ENCODE measurements at places on chromosomes 5 and 9.

GRCh38 chr5:73954381-73954780, 328.4 kb downstream of the ARHGEF28 start:
- DNase-seq: no peak

DNA sequence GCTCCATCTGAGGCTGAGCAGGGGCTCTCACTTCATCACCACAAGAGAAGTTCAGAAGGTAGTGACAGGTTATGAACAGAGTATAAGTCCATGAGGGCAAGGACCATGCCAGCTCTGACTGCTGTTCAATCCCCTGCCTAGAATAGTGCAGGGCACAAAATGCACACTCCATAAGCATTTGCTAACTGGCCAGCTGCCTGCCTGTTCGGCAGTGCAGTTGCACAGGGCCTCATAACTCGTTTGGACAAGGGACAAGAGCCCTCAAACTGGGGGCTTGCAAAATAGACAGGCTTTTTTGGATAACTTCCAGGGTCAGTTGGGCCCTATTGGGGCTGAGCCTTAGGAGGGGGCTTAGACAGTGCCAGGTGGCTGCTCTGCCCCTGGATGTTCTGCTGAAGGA, 21.1 kb downstream of the SPARC start:
- DNase-seq: no peak

- DNase-seq: peak; percentile 48
Measured at GRCh38 chr5:175377816-175378215, 66.2 kb downstream of the DRD1 start.

GRCh38 chr5:79653843-79654242, 35.8 kb upstream of the CMYA5 start:
- no peak for DNase-seq

DNA sequence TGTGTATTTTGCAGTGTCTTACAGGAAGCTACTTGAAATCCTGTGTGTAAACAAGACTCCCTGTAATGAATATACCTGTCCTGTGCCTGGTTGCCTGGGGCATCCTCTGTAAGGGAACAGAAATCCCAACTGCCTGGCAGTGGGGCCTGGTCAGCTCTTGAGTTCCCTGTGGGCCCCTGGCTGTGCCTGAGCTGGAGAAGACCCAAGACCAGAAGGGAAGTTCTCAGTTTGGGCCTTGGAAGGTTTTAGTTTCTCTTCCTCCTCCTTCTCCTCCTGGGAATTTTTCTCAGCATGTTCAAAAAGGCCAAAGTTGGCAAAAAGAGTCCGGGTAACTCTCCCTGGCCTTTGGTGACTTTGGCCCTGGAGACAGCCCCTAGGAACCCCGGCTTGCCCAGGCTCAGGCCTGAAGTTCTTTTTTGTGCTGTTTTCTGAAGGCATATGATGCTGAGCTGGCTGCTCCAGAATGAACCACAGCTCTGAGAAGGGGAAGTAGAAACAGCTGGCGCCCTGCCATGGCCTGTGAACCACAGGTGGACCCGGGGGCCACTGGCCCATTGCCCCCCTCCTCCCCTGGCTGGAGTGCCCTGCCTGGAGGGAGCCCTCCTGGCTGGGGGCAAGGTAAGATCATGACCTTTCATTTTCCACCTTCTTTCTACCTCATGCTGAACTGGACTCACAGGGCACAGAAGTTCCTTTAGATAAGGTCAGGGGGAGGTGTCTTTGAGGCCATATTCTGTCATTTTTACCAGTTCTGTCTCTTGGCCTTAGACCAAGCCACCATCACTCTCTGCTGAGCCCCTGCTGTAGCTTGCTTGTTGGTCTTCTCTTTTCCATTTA, 5.8 kb downstream of the TMEM268 start:
- DNase-seq: no peak

- DNase-seq: peak; percentile 79
Measured at GRCh38 chr5:71830681-71831539, 111.8 kb downstream of the CARTPT start.

GRCh38 chr5:121913418-121913817, 48.4 kb upstream of the SRFBP1 start:
- DNase-seq: peak; percentile 44

- no peak for DNase-seq
Measured at GRCh38 chr9:120394058-120394669, 185.8 kb downstream of the CDK5RAP2 start.

GRCh38 chr5:79984363-79984762, 6.7 kb downstream of the MTX3 start:
- DNase-seq: no peak

GRCh38 chr5:95283761-95284571, 928 bp downstream of the MCTP1 start:
- peak; percentile 52 for DNase-seq

DNA sequence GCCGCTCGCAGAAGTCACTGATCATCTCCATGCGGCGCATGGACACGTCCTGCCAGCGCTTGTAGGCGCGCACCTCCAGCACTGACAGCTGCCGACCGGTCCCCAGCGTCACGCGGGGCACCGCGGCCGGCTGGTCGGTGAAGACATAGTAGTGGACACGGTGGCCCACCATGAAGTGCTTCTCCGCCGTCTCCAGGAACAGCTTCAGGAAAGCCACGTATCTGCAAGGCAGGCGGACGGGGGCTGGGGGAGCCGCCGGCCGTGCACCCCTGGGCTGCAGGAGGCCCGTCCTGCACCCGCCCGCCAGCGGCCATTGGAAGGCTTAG, 18.9 kb downstream of the ABO start:
- no peak for DNase-seq

DNA sequence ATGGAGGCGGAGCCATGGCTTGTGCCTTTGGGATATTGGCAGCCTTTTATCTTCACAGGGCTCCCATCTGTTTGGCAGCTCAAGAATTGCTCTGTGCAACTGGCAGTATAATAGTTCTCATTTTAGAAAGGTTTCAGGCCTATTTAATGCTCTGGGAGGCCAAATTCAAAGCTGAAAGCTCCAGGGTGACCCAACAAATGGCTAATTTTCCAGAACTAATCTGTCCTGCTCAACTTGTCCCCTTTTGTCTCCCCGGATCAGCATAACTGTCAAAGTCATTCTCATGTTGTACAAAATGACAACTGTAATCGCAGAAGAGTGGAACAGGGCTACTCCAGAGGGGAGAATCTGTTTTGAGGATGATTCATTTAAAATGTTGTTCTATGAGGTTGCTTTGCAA, 52.6 kb upstream of the CXCL14 start:
- no peak for DNase-seq

DNA sequence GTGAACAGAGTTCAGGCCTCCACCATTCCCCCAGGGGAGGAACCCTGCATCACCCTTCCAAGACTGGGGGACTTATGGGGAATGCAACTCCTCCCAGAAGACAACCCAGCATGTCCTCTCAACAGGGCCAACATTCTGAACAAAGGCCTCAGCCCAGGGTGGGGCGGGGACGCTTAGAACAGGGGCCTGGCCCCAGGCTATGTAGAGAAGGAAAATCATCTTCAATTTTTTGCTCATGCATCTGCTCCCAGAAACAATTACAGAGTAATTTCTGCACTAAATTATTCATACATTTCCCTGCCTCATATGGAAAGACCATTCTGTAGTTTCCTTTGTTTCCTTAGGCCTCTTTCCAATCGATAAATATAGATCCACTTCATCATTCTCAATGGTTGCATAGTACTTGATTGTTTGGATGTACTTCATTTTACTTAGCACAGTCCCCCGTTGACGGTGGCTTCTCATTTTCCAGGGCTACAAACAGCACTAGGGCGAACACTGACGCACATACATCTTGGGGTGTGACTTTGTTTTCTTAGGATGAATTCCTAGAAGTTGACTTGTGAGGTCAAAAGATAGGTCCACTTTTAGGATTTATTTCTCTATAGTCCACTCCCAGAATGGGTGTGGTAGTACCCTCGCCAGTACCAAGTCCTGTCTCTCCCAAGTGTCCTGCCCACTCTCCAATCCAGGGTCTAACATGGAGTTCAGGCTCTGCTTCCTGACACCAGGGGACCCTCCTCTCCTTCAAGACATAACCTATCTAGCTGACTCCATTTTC, 27.2 kb upstream of the SMU1 start:
- DNase-seq: no peak

GRCh38 chr9:14653511-14653910, 39.7 kb downstream of the ZDHHC21 start:
- DNase-seq: no peak

DNA sequence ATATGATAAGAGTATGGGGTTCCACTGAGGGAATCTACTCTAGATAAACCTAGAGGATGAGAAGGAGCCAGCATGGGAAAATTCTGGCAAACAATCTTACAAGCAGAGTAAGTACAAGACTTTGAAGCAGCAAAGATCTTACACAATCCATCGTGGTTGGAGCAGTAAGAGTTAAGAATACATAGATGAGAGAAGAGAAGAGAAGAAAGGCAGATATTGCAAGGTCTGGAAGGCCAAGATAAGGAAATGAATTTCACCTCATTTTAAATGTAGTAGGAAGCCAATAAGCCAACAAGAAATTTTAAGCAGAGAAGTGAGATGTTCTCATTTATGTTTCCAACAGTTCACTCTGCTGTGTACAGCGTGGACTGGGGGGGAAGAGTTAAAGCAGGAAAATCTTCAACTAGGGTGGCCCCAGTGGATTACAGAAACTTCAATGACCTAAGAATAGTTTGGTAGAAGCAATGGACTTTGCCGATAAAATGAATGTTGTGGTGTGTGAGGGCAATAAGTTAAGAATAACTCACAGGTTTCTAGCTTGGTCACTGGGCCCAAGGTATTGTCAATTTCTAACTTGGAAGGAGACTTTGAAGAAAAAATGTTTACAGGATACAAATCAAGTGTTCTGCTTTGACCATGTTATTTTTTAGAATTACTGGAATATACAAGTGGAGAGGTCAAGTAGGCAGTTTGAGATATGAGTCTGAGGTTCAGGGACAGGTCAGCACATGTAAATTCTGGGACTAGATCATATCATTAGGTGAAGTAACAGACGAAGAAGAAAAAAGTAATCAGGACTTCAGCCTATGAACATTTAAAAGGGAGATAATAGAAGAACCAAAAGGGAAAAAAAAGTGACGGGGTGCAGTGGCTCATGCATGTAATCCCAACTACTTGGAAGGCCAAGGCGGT, 12.1 kb upstream of the ISOC1 start:
- DNase-seq: no peak

DNA sequence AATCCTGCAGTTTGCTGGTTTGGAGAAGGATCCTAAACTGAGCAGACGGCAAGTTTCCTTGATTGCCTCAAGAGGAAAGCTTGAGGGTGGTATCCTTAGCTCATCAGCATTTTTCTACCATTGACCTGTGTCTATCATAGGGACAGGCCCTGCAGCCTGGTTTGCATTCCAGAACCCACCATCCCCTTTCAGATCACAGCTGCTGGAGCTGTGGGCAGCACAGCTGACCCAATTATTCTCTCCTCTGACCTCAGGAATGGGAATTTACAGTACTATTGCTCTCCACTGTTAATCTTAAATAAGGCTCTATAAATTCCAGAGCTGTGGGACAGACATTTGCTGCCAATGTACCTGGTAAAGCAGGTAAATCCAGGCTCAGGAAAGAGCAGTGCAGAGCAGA, 163.0 kb downstream of the SPOCK1 start:
- DNase-seq: no peak

DNA sequence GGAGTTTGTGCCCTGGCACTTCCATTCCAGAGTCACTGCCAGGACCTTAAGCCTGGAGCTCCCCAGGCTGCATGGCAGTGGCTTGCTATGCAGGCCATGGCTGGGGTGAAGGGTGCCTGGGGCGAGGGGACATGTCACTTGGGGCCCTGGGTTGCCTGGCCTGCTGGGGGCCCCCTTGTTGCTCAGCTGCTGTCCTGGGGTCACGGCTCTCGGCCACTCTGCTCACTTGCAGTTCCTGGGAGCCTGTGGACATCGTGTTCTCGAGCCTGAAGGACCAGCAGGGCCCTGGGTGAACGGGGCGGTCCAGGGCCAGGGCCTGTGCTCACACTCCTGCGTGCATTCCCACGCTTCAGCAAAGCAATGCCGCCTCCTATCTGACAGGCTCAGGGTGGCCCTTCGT, 14.5 kb upstream of the SLC2A6 start:
- no peak for DNase-seq

DNA sequence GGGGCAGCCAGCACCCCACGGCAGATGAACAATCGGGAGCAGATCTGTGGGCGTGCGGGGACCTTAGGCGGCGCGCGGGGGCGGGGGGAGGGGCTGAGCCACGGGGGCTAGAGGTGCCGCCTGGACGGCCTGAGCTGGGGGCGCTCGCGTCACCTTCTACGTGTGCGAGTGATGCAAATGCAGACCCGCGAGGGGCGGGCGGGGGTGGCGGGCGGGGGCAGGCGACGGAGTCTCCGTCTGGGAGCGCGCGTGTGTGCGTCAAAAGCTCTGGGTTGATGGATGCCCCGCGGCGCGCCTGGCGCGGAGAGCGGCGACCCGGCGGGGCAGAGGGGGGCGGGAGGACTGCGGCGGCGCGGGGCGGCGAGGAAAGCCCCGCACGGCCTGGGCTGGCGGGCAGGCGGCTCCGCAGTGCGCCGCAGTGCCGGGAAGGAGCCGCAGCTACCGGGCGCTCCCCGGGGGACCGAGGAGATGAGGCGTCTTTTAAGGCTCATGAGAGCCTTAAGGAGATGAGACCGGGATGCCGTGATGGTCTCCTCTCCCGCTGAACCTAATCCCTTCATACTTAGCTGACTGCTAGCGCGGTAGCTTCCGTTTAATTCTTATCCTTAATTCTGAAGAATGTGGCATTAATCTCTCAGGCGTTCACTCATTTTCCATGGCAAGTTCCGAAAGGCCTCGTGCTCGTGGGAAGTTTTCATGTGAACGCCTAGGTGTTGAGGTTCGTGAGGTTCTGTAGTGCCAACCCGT, 1.5 kb downstream of the SV2C start:
- peak; percentile 63 for DNase-seq

GRCh38 chr5:14283139-14283538, 140.0 kb downstream of the TRIO start:
- no peak for DNase-seq

DNA sequence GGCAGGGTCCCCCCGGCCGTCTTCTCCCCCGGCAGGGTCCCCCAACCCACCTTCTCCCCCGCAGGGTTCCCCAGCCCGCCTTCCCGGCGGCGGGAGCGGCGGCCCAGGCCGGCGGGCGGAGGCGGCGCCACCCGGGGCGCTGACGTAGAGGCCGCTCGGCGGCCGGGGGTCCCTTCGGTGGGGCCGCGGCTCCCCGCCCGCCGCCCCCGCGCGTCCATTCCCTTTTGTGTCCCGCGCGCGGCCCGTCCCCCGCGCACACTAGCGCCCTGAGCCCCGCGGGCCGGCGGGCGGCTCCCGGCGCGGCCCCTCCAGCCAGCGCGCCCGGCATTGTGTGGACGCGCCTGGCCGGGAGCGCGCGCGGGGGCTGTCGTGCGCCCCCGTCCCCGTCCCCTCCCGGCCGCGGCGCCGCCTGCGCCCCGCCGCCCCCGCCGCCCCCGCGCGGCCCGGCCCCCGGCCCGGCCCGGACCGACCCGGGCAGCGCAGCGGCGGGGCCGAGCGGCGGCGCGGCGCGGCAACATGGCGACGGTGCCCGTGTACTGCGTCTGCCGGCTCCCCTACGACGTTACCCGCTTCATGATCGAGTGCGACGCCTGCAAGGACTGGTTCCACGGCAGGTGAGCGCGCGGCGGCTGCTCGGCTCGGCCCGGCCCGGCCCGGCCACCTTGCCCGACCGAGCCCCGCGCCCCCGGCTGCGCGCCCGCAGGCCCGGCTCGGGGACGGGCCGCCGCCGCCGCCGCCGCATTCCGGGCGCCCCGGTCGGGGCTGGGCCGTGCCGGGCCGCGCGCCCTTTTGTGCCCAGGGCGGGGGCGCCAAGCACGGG, at the start of gene PHF2:
PHF2 (plus strand) TSS at position 327 of the 820 bp plus-strand sequence; CDS start at position 517, 190 bp downstream.
- peak; percentile 46 for DNase-seq

GRCh38 chr9:129650680-129651235, 8.8 kb upstream of the ASB6 start:
- no peak for DNase-seq

Measured in A673 (cell line).